Mucosa of descending colon (tissue), 3 donors: ENCODE measurements at places on chromosomes 7 and 10. TPM values are rescaled to one million over a fixed set of nuclear protein-coding genes. Genes with fewer than 3 reads are reported as not detected.

BTAF1 gene
- total RNA-seq = 25.7 TPM

ALOX5 gene
- 8.2 TPM for total RNA-seq

LIPJ gene
- total RNA-seq = not detected

- DNase-seq = no peak
Observed at GRCh38 chr7:44320794-44321371, 4.5 kb downstream of the CAMK2B start.

DNA sequence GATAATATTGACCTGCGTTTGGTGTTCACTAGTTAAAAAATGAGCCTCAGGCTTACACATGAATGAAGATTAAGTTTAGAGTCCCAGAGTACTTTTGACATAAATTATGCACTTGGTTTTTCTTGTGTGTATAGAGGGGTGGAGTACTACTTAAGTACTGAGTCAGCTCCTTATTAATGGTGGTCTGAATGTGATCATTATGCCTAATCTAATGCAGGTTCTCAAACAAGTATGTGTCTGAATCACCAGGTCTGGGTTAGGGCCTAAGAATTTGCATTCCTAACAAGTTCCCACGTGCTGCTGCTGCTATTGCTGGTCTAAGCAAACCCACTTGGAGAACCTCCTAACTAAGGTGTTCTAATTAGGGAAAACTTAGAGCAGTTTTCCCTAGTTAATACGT lies 30.7 kb upstream of the STOX1 start:
- DNase-seq = no peak

GRCh38 chr7:106070567-106071254 lies 41.4 kb downstream of the SYPL1 start:
- no peak for DNase-seq

- no peak for DNase-seq
Observed at GRCh38 chr7:158724658-158725505, 20.3 kb upstream of the NCAPG2 start.
